ENCODE measurements at places on chromosomes 2 and 18.

DNA sequence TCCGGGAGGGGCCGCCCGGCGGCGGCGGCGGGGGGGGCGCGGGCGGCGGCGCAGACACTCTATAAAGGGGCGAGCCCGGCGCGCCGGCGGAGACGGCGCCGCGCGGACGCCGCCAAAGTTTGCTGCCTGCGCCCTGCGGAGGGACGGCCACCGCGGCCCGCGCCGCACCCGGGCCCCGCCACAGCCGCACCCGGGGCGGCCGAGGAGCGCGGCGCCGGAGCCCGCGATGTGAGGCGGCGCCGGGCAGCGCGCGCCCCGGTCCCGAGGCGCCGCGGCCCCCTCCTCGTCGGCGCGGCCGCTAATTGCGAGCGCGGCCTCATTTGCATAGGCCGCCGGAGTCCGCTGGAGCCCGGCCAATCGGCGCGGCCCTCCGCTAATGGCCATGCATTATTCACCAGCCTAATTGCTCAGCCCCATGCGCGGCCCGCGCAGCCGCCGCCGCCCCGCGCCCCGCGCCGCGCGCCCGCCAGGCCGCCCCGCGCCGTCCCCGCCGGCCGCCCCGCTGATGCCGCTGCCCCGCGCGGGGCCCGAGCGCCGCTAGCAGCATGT lies at the start of gene SALL3:
Gene SALL3 (plus strand): TSS at position 89 of the 549 bp plus-strand sequence. CDS start 457 bp downstream, at position 546.
- no peak for DNase-seq

DNA sequence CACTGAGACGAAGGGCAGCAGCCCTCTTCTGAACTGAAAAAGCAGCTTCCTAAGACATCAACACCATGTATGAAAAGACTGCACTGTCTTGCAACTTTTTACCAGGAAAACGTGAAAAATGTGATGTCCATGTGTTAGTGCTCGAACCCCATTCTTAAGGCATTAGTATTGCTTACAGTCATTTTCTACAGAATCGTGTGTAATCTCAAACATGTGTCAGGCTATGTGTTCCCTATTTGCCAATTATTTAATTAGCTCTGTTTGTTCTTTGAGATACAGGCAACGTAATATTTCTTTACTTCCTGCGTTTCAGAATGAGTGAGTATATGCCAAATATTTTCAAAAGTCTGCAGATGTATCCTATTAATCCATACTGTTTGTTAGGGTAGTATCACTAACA lies 307.7 kb upstream of the CCDC68 start:
- DNase-seq = no peak

GRCh38 chr18:75533209-75533608 lies 105.7 kb upstream of the SMIM21 start:
- DNase-seq = no peak

GRCh38 chr2:69615969-69616368 lies 27.6 kb downstream of the AAK1 start:
- no peak for DNase-seq

DNA sequence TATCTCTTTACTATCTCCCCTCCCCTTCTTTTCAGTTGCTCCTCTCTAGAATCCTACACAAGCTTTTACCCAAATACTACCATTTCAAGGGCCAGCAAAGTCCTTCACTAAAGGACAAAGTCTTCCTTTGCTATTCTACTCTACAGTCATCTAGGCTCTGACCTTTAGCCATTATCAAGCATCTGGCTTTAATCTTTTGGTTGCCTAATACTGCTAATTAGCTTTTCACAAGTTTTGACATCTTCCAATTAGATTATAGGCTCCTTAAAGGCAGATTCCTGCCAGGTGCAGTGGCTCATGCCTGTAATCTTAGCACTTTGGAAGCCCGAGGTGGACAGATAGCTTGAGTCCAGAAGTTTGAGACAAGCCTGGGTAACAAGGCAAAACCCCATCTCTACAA lies 194.4 kb downstream of the SH3BP4 start:
- DNase-seq = no peak

GRCh38 chr18:10330428-10330827 lies 124.0 kb upstream of the APCDD1 start:
- DNase-seq = no peak

DNA sequence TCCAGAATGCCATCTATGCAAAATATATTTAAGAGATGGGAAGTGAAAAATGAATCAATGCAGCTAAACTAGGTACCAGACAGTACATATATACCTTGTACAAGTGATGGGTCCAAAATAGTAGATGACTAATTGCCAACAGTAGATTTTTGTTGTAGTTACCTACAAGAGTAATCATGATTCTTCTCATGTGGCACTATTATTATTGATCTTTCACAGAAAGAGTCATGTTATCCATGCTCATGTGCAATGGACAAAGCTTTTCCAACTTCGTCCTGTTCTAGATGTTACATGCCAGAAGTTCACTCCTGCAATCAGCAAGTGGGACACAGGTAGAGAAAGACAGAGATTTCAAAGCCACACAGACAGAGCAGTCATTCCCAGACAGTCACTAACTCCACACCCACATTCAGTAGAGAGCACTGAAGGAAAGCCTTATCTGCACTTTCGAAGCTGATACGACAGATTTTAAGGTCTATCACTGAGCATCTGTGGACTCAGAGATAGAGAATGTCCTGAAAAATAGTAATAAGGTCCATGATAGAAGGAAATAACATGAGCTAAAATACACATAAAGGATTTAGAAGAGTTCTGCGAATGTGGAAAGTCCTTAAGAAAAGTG lies 101.6 kb upstream of the ITPRID2 start:
- no peak for DNase-seq

DNA sequence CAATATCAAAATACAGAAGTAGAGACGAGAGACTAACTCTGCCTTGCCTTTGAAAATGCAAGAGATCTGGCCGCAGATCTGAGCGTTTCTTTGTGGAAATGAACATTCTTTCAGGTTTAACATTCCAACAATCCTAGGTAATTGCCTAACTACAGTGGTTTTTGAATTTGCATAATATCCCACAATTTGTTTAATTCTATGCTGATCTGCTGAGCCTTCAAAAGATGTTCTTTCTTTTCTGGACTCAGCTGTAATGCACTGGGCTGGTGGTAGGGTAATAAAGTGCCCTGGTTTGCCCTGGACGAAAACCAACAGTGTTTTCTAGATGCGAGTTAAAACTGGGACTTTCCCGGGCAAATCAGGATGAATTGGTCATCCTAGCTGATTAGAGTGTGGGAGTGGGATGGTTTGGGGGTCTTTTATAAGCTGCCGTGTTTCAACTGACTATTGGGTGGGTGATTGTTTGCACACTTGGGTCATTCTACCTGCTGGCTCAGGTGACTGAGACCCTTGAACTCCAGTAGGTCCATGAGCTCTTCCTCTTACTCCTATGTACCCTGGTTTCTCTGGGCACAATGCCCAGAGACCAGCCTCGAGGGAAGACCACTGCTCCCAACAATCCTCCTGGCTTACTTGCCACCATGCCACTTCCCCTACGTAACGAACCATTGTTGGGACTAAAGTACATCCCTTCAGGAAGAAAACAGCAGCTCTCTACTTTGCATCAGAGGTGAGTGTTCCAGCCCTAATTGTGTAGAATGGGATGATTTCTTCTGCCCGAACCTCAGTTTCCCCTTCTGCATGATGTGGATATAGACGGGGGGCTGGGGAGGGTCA lies 3.4 kb upstream of the PAX8 start:
- DNase-seq = no peak

All from hypothalamus (tissue), 51 donors.